ENCODE measurements at places on chromosomes 4 and X.

DNA sequence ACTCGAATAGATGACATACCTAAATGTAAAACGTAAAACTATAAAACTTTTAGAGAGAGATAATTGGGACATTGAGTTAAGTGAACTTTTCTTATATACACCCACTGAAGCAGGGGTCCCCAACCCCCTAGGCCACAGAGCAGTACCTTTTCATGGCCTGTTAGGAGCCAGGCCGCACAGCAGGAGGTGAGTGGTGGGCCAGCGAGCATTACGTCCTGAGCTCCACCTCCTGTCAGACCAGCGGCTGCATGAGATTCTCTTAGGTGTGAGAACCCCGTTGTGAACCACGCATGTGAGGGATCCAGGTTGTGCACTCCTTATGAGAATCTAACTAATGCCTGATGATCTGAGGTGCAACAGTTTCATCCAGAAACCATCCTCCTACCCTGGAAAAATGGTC lies 114.8 kb downstream of the HMX1 start:
- DNase-seq = no peak

DNA sequence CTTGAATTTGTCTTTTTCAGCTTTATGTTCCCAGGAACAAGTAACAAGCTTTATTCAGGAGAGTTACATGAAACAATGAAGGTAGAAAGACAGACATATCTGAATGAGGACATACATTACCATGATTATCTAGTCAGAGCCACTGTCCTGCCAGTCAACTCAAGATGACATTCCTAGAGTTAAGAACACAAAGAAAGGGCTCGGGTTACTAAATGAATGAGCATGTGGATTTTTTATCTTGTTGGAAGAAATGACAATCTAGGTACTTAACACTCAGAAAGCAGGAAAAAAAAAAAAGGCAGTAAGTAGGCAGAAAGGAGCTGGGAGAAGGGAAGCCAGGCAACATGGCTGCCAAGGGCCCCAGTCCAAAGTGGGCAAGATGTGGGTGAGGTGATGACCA lies 28.0 kb upstream of the PACRGL start:
- no peak for DNase-seq

DNA sequence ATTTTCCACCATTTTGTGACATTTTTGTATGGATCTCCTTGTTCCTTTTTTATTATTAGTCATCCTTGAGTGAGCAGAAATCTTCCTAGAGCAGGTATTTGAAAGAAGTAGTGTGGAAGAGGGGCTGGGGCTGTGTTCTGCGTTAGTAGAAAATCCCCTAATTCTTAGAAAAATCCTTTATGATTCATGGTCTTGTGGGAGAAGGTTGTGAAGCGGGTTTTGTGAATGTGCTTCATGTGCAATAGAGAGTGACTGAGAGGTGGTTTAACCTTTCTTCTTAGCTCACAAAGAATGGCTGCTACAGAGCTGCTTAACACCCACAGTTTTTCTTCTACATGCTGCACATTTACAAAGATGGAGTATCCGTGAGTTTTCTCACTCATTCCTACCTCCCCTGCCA lies 220.5 kb downstream of the IDS start:
- DNase-seq = no peak

DNA sequence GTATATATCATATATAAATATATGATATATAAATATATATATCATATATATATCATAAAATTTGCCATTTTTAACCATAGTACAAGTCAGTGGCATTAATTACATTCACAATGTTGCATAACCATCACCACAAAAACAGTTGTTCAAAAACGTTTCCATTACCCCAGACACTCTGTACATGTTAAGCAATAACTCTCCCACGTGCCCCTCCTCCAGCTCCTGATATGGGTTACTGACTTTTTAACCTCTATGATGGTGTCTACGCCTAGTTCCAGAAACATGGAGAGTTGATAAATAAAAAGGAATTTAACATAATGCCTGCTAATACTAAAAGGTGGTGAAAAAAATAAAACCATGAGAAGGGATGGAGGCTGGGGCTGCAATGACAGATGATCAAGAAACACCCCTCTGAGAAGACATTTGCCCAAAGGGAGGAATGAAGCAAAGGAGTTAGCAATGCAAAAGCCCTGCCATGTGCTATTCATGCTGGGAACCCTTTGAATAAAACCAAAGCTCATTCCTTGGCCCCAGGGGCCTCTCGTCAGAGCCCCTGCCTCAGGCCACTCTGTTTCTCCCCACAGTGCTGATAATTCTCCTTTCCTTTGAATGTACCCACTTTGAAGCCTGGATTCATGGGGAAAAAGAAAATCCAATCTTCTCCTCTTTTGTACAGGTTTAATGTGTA lies 144.3 kb downstream of the NWD2 start:
- DNase-seq = no peak

Data from activated CD8-positive, alpha-beta memory T cell treated with anti-CD3 and anti-CD28 coated beads for 1 hour (primary cell).